NCI-H1436 (cell line): ENCODE measurements at places on chromosomes 5 and 9.

GRCh38 chr5:67793966-67794365, 421.6 kb upstream of the PIK3R1 start:
- DNase-seq = no peak

GRCh38 chr9:114811301-114811700, 5.5 kb upstream of the TNFSF15 start:
- DNase-seq = no peak

- no peak for DNase-seq
These were observed 156.8 kb upstream of the TBC1D2 start for GRCh38 chr9:98412101-98412842.

DNA sequence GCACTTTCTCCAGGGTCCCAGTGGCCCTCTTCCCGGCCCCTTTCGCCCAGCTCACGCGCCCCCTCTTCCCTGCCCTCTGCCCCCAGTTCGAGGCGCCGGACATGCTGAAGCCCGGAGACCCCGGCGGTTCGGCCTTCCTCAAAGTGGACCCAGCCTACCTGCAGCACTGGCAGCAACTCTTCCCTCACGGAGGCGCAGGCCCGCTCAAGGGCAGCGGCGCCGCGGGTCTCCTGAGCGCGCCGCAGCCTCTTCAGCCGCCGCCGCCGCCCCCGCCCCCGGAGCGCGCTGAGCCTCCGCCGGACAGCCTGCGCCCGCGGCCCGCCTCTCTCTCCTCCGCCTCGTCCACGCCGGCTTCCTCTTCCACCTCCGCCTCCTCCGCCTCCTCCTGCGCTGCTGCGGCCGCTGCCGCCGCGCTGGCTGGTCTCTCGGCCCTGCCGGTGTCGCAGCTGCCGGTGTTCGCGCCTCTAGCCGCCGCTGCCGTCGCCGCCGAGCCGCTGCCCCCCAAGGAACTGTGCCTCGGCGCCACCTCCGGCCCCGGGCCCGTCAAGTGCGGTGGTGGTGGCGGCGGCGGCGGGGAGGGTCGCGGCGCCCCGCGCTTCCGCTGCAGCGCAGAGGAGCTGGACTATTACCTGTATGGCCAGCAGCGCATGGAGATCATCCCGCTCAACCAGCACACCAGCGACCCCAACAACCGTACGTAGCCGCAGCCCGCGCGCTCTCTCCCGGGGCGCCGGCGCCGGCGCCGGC, 1.0 kb downstream of the PRDM6 start:
- DNase-seq = no peak

DNA sequence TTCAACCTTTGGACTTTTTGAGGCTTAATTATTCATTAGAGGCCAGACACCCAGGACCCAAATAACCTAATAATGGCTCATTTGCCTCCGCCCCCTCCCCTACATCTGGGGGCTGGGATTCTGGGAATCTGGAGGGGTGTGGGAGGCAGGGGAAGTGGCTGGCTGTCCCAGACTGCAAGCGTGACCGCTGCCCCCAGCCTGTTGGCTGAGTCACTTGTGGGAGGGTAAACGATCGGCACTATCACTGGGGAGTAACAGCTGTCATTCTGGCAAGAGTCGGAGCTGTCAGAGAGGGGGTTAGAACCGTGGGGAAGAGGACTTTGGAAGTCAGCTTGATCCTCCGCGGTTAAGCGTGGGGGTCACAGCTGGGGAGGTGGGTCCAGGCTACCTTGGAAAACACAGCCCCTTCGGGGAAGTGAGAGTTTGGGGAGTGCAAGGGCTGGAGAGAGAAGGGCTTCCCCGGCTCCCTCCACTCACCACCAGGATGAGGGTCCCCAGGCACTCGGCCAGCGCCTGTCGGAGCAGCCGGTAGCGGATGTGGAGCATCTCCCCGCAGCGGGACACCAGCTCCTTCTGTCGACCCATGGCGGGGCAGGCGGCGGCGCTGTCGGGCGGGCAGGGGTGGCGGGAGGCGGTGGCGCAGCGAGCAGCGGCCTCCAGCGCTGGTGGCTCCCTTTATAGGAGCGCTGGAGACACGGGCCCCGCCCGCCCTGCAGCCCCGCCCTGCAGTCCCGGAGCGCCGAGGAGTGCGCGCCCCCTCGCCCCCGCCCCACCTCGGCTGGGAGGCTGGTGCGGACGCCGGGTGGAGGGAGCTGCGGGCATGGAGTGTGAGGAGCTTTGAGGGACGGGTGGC, at the start of gene AQP3:
Gene AQP3 (minus strand): TSS at position 648 of the 853 bp plus-strand sequence. CDS start 63 bp downstream, at position 585.
- peak; percentile 48 for DNase-seq

GRCh38 chr5:63743096-63743798, 219.0 kb downstream of the HTR1A start:
- DNase-seq = no peak

GRCh38 chr5:28780083-28780692, 1741.8 kb upstream of the CDH9 start:
- no peak for DNase-seq

DNA sequence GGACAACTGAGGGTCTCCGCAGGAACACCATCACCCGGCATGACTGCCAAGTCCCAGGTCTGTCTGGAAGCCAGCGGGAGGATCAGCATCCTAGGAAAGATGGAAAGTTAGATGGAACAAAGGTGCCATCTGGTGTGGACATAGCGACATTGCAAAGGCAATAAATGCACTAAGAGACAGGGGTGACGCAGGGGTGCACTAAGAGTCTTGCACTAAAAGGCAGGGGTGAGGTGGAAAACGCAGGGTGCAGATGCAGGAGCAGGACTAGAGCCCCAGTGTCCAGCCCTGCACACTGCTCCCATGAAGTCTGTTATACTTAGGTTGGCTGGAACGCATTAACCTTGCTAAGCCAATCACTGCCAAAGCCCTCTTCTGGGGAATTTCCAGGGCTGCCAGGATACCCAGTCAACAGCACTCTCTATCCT, 15.5 kb downstream of the ATOX1 start:
- DNase-seq = no peak

GRCh38 chr9:127457191-127457878, 6.0 kb downstream of the LRSAM1 start:
- DNase-seq = no peak

GRCh38 chr9:117074784-117075520, 339.9 kb downstream of the ASTN2 start:
- DNase-seq = no peak

- no peak for DNase-seq
These were observed 295.7 kb downstream of the EDIL3 start for GRCh38 chr5:84088996-84089395.

GRCh38 chr5:96075579-96076289, 114.1 kb upstream of the ELL2 start:
- DNase-seq = peak; percentile 21

DNA sequence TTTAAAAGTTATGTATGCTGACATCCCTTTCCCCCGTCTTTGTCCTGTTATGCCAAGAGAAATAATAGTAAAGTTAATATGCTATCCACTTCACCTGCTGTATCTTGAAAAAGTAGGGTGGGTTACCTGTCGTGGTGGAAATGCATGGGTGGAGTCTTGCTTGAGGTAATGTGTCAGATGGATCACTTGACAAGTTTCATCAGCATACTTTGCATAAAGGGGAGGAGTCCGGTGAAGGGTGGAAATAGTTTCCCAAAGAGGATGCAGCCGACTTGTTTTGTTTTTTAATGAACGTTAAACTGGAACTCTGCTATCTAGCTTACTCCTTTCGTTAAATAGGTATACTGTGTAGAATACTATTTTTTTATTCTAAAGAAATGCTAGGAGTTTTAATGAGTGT, 9.0 kb upstream of the DMRT3 start:
- no peak for DNase-seq

DNA sequence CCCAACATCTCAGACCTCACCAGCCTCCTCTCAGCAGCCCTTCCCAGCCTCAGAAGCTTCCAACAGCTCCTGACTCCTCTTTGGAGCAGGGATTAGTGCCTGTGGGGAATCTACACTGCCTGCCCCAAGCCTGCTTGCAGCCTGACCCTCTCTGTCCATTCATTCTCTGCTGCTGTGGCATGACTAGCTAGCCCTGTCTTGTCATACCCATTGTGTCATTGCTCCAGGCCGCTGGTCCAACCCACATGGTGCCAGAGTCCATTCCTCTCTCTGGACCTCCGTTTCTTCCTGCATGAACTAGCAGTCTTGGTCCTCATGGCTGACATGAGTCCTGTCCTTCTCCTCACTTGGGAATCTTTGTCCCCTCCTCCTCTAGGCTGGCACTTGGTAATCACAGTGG, 12.8 kb upstream of the RXRA start:
- DNase-seq = no peak

DNA sequence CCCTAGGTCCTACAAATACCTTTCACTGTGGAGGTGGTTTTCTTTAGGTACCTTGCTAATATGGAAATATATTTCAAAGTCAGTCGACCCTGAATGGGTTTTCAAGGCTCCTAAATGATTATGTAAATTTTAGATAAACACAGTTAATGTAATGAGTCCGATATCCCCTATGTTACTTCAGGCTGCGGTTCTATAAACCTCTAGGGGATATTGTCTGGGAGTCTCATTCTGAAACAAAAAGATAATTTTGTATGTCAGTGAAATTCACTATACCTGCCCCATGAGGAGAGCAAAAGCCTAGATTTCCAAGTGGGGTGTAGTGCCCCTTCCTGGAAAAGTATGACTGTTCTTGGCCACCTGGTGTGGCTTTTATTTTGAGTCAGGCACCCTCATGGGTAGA, 377.3 kb downstream of the ICE1 start:
- no peak for DNase-seq

DNA sequence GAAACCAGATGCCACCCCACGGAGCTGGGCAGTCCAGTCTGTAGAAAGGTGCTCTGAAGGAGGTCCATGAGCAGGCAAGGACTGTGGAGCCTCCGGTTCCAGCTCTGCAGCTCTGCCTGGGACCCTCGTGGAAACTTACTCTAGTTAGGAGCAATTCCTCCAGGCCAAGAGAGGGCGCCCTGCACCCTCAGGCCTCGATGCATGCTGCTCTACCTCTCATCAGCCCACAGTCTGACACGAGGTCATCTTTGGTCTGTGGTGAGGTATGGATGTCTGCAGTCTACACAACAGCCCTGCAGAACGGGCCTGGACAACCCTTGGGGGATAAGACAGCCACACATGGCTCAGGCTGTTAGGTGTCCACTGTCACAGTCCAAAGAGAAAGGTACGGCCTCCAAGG, 50.6 kb upstream of the UBTD2 start:
- DNase-seq = no peak

DNA sequence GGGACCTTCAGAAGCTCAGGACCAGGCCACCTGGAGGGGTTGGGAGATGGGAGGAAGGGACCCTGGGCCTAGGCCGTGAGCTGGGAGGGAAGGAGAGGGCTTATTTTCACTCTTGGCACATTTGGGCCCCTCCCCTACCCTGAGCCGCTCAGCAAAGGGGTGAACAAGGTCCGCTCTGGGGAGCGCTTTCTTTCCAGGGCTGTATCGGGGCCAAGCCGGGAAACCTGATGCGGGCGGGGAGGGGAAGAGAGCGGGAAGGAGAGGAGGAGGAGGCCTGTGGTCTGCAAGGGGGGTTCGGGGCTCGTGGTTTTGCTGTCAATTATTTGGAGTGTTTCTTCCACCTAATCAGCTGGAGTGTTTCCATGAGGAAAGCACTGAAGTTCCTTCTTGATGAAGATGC, 62.7 kb upstream of the RXRA start:
- no peak for DNase-seq

DNA sequence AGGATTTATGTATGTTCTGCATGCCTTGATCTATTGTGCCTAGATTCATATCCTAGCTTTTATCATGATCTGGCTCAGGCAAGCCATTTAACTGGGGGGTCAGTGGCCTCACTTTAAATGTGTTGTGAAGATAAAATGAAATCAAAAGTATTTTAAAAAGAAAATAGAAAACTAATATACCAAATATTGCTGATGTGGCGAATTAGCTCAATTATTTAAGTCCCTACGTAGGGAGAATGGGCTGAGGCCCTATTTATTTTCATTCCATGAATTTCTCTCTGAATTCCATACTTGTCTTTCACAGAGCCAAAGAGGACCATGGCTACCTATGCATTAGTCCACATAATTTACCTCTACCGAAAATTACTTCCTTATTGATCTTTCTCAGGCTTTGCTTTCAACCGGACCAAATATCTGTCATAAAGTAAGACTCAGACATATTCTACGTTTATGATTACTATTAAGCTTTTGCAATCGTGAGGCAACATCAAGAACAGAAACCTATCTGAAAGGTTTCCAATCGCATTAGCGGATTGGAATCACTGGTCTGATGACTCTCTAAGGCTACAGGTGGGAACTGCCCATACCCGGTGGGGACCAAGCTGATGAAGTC, 1.7 kb downstream of the MBLAC2 start:
- no peak for DNase-seq

DNA sequence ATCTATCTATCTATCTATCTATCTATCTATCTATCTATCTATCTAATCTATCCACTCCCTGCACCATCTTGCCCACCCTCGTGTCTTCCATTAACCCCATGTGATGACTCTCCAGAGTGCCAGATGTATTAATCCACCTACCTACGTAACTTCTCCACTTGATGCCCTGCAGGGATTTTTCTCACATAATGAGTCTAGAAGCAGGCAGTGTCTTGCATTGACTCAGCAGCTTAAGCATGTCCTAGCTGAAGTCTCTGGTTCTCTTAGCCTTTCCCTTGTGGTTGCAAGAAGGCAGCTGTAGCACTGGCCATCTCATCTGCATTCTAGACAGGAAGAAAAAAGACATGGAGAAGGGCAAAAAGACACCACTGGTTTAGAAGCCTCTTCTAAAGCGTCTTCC, 96.7 kb upstream of the ALDH1B1 start:
- no peak for DNase-seq

- DNase-seq = no peak
These were observed 37.4 kb upstream of the TTC1 start for GRCh38 chr5:159971514-159971913.

DNA sequence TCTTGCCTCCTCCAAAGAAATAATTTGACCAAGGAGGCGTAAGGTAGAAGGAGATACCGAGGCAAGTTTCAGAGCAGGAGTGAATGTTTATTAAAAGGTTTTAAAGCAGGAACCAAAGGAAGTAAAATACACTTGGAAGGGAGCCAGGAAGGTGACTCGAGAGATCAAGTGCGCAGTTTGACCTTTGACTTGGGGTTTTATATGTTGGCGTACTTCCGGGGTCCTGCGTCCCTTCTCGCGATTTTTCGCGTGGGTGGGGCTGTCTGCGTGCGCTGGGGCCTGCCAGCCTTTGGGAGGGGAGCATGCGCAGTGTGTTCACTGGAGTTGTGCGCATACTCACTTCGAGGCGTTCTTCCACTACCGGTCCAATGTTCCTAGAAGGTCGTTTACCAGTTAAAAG, 166.0 kb upstream of the IRX2 start:
- DNase-seq = no peak

- no peak for DNase-seq
These were observed 56.1 kb downstream of the PTCH1 start for GRCh38 chr9:95460518-95461164.

- no peak for DNase-seq
These were observed at the start of gene IQGAP2 for GRCh38 chr5:76402886-76403765. Gene IQGAP2 (plus strand): TSS chr5:76403285. CDS start chr5:76403546, 261 bp downstream.

DNA sequence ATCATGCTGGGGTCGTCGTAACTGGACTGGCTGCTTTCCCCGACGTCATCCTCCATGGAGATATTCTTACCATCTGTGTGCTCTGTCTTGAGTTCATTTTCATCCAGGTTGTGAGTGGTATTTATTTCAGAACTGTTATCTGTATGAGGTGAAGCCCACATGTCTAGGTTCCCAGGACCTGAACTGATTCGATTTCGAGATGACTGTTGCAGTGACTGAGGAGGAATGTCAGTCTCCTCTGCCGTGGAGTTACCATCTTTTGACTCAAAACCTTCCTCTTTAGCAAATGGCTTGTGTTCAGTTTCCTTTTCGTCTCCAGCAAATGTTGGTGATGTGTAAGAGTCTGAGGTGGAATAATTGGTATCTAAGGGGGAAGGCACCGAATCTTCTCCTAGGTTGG, 55.2 kb upstream of the PCA3 start:
- DNase-seq = no peak

- DNase-seq = no peak
These were observed 3.7 kb downstream of the SEMA4D start for GRCh38 chr9:89494199-89494598.
